ENCODE measurements at places on chromosomes 5 and 9.

- DNase-seq = no peak
These were observed 123.4 kb upstream of the RETREG1 start for GRCh38 chr5:16740066-16740810.

GRCh38 chr5:14179446-14179845 is 36.3 kb downstream of the TRIO start:
- DNase-seq = no peak

DNA sequence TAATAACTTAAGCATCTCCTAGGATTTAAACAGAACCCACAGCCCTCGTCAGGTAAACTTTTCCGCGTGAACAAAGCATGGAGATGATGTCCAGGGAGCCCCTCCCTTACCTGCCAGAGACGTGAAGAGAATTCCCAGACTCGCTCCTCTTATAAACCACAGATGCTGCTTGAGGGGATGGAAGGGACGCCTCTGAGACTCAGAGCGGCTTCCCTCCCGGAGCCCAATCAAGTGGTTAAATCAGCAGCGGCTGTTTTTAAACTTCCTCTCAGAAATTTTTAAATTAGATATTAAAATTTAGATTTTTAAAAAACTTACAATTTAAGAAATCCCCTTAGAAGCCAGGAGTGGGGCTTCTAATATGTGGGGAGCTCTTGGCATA is 71.8 kb downstream of the RAPGEF1 start:
- no peak for DNase-seq

- no peak for DNase-seq
These were observed 509.4 kb downstream of the NFIB start for GRCh38 chr9:13804532-13804931.

GRCh38 chr5:127926974-127927373 is 156.6 kb upstream of the SLC12A2 start:
- no peak for DNase-seq

- DNase-seq = no peak
These were observed 250.0 kb upstream of the SLC30A5 start for GRCh38 chr5:68843624-68844364.

DNA sequence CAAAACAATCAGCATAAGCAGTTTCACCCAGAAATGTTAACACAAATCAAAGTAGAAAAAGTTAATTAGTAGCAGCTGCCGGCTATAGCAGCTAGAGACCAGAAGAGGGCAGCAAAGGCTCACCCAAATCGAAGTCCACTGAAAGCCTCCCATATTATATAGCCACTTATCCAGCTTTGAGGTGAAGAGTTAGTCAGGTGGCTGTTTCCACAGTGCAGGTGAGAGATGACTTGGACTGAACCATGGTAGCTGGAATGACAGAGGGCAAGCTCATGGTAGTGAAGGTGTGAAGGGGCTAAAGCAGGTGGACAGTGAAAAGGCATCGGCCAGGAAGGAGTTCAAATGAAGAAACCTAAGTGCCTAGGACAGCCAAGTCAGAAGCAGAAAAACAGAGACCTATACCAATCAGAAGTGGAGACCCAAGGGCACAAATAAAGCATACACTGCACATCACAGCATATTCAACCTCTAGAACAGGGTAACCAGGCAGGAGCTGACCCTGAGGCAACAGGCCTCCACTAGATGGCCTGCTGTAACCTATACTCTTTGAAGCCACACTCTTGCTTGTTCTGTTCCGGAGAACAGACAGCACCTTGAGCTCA is 7.2 kb upstream of the RNF38 start:
- DNase-seq = peak; percentile 64

DNA sequence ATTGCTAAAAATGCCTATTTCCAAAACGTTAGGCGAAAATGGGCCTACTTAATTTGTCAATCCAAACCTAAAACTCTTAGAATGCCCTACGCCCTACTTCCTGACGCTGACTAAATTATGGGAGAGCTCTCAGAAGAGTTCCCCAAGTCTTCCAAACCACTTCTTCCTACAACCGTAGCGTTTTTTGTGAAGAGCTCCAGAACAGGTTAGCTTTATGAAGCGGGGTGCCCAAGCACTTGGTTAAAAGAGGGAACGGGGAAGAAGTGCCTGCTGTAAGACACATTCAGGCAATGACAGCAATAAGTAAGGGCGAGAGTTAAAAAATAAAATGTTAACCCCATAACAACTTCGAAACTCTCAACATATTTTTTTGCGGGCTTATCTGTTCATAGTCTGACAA is 2.8 kb downstream of the ELAVL2 start:
- no peak for DNase-seq

- no peak for DNase-seq
These were observed 87.0 kb upstream of the ATG10 start for GRCh38 chr5:81884871-81885270.

DNA sequence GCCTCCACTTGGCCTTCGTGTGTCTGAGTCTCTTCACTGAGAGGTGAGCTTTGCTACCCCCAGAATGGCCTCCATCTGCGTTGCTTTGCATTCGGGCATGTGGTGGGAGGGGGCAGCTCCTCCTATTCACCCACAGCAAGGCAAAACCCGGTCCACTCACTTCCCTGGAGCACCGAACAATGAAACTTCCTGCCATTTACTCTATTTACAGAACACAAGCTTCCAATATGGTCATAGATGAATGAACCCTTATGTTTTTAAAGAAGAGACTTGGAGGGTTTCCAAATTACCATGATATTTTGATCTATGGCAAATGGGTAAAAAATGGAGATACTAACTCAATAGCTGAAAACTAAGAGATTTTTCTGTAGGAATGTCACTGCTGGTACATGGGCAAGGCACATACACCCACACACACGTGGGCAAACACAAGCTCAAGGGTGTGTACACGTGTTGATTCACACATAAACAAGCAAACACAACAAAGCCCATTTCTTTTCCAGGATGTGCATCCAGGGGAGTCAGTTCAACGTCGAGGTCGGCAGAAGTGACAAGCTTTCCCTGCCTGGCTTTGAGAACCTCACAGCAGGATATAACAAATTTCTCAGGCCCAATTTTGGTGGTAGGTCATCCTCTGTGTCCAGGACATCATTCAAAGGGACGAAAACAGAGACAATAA is 5.2 kb downstream of the GABRP start:
- no peak for DNase-seq

DNA sequence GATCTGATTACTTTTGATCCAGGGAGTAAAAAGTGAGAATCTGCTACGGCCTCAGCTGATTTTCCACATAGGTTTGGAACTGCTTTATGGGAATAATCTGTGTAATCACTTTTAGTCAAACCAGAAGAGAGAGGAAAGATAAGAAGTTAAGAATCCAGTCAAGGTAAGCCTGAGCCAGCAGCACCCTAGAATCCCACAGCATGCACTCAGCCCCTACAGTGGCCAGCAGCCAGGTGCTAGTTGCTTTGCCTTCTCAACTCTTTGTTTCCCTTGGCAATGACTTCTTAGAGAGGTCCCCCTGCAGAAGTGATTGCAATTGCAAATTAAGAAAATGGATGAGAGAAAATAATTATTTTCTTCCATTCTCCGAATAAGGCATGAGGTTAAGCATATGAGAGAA is 59.7 kb upstream of the TMED7 start:
- DNase-seq = no peak

GRCh38 chr5:43804041-43804440 is 201.1 kb downstream of the NNT start:
- no peak for DNase-seq

DNA sequence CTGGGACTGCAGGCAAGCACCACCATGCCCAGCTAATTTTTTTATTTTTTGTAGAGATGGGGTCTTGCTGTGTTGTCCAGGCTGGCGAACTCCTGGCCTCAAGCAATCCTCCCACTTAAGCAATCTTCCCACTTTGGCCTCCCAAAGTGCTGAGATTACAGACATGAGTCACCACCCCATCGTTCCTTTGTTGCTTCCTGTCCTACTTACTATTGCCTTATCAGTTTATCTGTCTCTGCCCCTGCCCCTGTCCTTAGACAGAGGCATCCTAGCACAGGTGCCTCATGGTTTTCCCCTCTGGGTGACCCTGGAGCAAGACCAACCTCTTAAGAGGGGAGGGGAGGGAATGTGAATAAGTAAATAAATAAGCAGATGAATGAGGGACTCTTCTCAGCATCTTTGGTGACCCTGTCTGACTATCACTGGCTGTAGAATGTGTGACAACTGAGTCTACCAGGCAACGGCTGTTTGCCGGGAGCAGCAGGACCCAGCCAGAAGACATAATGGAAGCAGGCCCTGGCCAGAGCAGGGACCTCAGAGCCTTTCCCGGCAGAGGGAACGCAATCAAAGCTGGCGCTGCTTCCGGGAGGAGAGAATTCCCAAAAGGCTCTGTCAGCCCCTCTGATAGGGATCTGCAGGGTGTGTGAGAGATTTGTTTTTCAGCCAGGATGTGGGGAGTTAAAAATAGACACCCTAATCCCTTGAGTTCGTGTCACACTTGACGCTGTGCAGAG is 43.8 kb upstream of the DAB2IP start:
- DNase-seq = no peak

All from activated naive CD4-positive, alpha-beta T cell treated with Interleukin-2 at 50 U/mL for 16 hours (primary cell).